ENCODE measurements at places on chromosomes 16 and 17.

DNA sequence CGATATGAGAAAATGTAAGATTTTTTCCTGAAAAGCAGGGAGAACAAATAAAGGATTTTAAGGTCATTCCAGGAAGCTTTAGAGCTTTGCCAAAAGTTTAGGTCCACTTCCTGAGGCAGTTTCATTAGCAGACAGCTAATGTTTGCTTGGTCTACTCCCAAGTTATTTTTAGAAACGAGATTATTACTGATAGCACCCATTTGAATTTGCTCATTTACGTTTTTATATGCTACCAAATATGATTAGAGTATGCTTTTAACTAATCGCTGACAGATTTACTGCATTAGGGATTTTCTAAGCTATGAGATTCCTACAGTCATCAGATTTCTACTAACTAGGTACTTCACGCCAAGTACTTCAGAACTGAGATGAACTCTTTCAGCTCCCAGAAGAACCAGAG lies 98.1 kb downstream of the WNT3 start:
- DNase-seq: no peak

DNA sequence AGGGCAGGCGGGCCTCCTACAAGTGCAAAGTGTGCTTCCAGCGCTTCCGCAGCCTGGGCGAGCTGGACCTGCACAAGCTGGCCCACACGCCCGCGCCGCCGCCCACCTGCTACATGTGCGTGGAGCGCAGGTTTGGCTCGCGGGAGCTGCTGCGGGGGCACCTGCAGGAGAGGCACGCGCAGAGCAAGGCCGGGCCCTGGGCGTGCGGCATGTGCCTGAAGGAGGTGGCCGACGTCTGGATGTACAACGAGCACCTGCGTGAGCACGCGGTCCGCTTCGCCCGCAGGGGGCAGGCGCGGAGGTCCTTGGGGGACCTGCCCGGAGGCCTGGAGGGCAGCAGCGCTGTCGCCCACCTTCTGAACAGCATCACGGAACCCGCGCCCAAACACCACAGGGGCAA lies 16.3 kb upstream of the ZFPM1 start:
- no peak for DNase-seq

- DNase-seq: no peak
These were observed 23.2 kb upstream of the FAM20A start for GRCh38 chr17:68624381-68624780.

- no peak for DNase-seq
These were observed 59.2 kb upstream of the TANC2 start for GRCh38 chr17:62906881-62907280.

DNA sequence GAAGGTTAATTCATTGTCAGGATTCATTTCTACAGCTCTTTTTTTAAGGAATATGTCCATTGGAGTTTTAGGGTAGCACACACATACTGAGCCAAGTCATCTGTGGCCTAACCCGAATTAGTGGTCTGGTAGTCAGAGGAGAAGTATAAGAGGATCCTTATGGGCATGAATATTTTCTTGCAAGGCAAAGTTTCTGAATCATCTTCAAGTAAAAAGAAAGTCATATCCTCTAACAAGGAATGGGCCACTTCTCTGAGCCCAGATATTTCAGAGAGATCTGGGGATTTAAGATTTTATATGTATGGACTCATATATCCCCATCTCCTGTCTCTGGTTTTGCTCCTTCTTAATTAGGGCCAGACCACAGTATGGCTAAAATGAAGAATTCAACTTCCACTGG lies 99.2 kb upstream of the CDH8 start:
- no peak for DNase-seq

DNA sequence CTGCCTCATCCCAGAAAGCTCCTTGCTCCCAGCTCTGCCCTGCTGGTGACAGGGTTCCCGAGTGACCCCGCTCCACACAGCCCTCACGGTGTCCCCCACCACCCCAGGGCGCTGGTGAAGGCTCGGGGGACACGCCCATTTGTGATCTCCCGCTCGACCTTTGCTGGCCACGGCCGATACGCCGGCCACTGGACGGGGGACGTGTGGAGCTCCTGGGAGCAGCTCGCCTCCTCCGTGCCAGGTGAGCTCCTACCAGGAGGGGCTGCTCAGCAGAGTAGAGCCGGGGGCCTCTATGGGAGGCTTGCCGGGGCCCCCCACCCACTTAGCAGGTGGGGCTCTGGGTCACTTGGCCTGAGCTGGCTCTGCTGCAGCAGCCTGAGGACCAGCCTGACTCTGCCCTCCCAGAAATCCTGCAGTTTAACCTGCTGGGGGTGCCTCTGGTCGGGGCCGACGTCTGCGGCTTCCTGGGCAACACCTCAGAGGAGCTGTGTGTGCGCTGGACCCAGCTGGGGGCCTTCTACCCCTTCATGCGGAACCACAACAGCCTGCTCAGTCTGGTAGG lies 11.2 kb downstream of the GAA start:
- no peak for DNase-seq

DNA sequence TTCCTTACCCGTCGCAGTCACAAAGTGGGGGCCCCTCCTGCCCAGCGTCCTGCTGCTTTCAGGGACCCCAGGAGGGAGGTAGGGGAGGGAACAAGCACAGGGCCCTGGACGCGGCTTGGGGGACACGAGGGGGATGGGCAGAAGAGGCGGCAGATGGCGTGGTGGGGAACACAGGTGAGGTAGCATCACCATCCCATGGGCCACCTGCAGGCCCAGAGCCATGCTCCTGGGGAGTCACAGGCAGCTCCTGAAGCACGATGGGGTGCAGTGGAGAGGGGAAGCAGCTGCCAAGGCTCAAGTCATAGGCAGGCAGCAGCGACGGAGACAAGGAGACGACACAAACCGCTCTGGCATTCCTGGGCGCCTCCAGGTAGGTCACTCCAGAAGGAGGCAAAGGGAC lies 10.8 kb downstream of the UNKL start:
- no peak for DNase-seq

DNA sequence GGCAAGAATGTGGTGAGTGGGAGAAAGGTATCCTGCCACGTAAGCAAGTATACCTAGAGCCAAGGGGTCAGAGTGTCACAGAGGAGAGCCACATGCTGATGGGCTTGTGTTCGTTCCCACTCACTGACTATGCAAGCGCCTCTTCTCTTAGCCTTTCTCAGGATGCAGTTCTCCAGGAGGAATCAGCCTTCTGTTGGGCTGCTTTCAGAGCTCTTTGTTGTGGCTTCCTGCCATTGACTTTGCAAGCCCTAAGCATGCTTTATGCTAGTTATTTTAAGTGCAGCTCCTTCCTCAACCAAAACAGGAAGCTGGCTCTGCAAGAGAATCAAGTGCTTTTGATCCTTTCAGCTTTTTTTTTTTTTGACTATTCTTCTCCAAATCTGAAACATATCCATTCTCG lies 66.6 kb downstream of the SIAH1 start:
- peak; percentile 69 for DNase-seq

GRCh38 chr16:71885261-71885650 lies 1.3 kb upstream of the ZNF821 start:
- peak; percentile 41 for DNase-seq

GRCh38 chr17:55340686-55341085 lies 75.9 kb downstream of the HLF start:
- no peak for DNase-seq

DNA sequence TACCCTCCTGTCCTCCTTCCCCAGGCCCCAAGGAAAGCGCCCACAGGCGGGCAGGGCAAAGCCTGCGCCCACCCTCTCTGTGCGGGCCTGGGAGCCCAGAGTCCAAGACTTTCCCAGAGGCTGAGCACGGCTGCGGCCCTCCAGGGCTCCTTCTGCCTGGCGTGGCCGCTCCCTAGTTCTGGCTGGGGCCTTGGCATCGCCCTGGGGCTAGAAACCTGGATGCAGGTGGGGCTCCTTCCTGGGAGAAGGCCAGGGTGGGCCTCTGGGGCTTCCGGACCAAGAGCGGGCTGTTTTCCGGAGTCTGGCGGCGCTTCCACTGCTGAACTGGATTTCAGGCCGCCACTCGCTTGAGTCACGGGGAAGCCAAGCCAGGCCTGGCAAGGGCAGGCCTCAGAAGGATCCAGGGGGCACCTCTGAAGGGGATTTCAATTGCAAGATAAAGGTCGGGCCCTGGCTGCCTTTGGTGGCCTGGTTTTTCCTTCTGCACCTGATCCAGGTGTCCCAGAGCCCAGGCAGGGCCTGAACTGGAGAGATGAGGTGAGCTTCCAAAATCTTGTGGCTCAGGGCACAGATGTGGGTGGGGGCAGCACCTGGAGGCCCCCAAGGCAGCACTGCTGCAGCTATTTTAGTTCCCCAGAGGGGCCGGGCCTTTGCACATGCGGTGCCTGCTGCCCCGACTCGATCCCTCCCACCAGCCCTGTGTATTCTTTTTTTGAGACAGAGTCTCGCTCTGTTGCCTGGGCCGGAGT lies 227.4 kb downstream of the MRTFB start:
- DNase-seq: no peak

DNA sequence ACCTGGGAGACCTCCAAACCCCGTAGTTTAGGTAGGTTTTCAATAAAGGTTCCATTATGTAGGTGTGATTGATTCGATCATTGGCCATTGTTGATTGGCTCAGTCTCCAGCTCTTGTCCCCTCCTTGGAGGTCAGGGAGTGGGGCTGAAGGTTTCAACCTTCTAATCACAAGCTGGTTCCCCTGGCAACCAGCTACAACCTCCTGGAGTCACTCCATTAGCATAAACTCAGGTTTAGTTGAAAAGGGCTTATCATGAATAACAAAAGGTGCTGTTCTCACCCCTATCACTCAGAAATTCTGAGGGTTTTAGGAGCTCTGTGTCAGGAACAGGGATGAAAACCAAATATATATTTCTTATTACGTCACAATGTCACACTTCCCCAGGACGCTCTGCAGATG lies 28.5 kb downstream of the TMEM132E start:
- DNase-seq: no peak

DNA sequence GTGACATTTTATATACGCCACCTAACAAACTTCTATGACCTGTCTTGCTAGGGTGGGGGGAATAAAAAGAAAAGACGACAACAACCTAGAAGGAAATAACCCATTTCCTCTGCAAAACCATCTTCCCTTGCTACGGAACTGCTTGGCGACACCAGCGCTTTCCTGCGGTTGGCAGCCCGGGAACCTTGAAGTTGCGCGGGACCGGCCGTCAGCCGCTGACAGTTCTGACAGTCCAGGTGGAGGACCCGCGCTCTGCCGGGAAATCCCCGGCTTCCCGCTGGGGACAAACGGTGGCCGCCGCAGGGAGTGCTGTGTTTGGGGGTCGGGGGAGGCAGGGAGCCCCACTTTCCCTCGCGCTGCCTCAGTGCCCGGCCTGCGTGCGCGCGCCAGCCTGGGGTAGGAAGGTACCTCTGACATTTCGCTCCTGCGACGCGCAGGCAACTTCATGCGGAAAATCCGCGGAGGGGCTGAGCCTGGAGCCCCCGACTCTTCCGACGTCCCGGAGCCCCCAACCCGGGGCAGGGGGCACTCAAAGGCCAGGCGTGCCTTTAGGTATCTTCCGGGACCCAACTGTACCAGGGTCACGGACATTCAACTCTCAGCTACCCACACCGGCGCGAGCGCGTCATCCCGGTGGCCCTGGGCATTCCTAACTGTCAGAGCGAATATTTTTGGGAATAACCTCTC lies 516 bp downstream of the SLC16A6 start:
- DNase-seq: peak; percentile 36

- no peak for DNase-seq
These were observed 73.7 kb downstream of the MRC2 start for GRCh38 chr17:62700964-62701705.

DNA sequence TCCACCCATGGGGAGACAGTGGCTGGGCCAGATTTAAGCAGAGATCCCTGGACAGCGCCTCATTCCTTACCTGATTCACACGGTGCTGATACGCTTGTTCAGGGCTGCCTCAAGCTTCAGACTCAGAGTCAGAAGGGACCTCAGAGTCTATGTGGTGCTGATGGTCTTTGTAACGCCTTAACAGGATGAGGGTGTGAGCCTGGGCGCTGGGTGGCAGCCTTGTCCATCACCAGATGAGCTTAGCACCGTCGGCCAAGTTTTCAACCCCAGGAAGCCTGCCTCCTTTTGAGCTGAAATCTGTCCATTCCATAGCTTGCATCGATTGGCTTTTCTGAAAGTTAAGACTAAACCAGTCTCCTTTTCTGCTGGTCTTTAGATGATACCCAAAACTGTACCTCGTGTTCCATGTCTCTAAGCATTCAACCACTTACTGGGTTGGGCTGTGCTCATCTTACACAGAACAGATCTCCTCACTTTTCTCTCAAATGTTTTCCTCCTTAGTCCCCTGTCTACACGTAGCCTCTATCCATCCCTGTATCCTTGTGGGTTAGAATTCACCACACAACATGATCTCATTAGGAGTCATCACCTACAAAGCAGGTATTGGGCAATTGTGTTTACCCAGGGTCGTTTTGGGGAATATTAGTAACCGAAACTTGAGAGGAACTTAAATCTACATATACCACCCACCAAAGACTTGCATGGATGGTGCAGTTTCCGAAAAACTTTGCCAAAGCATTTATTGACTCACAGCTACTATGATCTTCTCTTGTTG lies 573.4 kb downstream of the CDH13 start:
- DNase-seq: no peak

- no peak for DNase-seq
These were observed 180.1 kb downstream of the MAP2K6 start for GRCh38 chr17:69594641-69595040.

DNA sequence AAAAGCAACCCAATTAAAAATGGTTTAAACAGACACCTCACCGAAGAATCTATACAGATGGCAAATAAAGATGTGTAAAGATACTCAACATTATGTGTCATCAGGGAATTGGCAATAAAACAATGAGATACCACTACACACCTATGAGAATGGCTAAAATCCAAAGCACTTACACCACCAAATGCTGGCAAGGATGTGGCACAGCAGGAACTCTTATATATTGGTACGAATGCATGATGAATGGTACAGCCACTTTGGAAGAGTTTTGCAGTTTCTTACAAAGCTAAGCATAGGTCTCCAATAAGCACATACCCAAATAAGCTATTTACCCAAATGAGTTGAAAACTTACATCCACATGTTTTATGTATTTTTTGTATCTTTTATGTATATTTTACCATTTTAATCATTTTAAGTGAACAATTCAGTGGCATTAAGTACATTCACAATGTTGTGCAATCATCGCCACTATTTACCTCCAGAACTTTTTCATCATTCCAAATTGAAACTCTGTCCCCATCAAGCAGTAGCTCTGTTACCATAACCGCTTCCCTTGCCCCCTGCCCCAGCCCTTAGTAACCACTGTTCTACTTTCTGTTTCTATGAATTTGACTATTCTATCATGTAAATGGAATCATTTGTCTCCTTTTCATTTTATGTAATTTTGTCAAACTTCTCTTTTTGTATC lies 6.7 kb upstream of the ALDH3A2 start:
- no peak for DNase-seq

DNA sequence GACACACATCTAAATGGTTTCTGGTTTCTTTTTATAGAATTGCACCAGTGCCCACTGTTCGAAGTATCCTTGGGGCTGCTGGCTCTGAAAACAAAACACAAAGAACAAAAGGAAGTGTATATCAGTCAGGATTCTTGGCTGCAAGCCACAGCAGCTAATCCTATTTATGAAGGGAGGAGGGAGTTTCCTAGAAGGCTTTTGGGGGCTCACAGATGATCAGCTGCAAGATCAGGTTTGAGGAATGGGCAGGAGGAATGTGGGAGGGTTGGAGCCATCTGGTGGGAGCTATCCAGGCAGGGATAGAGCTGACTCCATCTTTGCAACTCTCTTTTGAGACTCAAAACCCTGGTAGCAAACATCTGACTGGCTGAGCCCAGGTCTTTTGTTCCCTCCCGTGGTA lies 118.3 kb upstream of the EEF2KMT start:
- DNase-seq: no peak

Measured in hematopoietic multipotent progenitor cell treated with erythropoietin and hydrocortisone succinate and interleukin-3 and kit ligand, for 4 days (in vitro differentiated cells).